GOT3 (cell line): ENCODE measurements at places on chromosomes 2 and 18.

- no peak for DNase-seq
Observed at GRCh38 chr18:55400590-55401541, 187.1 kb downstream of the TCF4 start.

DNA sequence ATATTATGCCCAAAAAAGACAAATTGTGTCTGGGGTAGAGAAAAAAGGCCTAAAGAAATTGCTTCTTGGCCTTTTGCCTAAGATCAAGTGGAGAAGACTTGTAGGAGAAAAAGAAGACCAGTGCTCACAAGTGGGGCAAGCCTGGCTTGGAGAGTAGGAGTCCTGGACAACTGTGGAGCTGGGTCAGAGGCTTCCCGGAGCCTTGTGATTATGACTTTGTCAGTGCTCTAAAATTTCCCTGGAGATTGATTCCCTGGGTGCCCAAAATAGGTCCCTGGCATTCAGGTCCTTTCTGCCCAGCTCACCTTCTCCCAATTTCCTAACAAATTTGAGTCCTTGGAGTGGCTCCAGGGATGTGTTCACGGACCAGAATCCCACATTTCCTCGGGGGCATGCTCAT lies 787 bp upstream of the TRIM54 start:
- DNase-seq: no peak

DNA sequence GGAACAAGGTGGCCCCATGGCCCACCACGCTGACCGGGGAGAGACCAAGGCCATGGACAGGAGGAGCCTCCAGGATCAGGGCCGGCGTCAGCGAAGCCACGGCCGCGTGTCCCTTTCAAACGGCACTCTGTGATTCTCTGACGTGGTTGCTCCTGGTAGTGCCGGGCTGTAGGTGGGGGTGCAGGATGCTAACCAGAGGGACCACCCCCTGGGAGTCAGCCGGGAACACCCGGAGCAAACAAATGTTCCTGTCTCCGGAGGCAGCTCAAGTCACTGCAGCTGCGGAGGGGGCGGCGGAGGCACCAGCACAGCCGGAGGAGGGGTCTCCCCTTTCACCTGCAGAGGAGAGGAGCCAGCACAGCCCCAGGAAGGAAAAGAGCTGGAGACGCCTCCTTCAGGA lies 750.6 kb upstream of the SALL3 start:
- DNase-seq: no peak

DNA sequence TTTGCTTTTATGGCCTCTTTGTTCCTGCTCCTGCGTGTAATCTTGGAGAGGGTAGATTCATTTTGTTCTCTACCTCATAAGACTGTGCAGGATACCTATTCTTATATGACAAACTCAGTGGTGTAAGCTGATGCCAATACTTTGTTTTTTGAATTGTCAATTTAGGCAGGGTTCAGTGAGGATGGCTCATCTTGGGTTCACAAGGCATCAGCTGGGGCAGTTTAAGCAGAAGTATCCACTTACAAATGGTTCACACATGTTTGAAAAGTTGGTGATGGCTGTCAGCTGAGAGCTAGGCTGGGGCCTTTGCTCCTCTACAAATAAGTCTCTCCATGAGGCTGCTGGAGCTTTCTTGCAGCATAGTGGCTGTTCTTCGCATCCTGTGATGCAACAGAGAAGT lies 920.6 kb upstream of the PIK3C3 start:
- DNase-seq: no peak

GRCh38 chr2:44778221-44778654 lies 163.3 kb upstream of the SIX3 start:
- DNase-seq: no peak

GRCh38 chr2:240705204-240705791 lies 13.6 kb downstream of the AQP12A start:
- no peak for DNase-seq

DNA sequence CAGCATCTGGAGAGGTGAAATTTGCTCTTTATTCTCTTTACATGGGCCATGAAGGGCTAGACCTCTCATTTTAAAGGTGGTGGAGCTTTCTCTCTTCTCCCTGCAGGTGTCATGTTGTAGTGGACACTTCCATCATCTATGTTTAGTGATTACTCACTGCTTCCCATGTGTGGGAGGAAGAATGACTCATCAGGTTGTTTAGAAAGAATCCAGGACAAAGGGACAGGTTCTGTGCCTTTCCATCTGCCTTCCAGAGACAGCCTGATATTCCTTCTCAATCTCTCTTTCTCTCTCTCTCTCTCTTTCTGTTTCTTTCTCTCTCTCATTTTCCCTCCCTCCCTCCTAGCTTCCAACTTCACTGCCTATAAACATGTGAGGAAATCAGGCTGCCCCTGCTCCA lies 38.7 kb downstream of the SCG2 start:
- DNase-seq: no peak

DNA sequence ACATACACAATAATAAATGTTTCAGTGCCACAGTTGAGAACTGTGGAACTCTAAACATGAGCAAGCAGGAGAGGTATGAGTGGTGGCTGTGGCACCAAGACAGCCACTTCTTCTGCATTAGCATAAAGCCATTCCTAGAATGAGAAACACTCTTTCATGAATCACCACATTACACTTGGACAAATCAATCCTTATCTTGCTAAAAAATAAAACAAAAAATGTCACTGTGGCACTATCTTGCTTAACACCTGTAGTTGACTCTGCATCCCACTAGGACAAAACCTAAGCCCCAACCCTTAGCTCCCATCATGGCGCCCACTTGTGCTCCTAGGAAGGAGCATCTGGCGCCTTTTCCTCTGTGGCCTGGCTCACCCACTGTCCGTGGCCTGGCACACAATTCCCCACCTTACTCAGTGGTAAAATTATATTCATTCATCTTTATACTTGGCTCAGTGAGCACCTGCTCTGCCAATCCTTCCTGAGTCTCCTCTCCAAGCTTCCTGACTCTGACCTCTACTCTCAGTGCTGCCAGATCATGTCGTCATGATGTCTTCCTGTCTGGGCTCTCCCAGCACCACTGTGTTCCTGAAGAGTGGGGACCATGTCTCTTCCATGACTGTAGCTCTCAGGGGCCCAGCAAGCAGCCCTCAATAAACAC lies 272.9 kb downstream of the LNPK start:
- no peak for DNase-seq

DNA sequence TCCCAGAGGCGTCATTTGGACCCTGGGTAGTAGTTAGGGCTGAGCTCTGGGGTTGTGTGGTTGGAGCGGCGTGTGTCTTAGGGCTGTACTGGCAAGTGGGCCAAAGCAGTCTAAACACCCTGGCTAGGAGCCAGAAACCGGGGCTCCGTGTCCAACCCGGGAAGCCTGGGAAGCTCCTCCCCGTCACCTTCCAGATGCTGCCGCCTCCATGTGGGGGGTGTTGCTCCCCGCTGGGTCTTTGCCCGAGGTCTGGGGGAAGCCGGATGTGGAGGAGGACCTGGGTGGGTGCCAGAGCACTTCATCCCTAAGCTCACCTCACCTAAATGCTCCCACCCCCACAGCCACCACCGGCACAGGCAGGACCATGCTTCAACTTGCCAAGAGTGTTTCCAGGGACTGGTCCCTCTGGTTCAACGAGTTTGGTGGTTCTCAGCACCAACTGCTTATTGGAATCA lies 25.4 kb downstream of the TET3 start:
- DNase-seq: no peak

DNA sequence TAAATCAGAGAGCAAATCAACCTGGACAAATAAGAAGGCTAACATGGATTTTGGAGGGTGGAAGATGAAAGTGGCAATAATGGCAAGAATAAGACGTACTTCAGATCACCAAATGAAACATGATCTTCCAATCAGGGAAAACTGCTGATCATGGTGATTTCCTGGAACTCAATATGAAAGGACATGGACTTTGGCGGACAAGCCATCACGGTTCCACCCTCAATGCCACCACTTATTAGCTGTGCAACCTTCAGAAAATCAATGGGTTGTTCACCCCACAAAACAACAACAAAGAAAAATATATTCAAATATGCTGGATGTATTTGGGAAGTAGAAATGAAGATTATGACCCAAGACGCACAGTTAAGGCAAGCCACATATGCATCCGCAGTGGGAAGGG lies 81.7 kb downstream of the PPP1R1C start:
- no peak for DNase-seq

GRCh38 chr2:127093648-127094210 lies 13.2 kb downstream of the BIN1 start:
- DNase-seq: no peak

DNA sequence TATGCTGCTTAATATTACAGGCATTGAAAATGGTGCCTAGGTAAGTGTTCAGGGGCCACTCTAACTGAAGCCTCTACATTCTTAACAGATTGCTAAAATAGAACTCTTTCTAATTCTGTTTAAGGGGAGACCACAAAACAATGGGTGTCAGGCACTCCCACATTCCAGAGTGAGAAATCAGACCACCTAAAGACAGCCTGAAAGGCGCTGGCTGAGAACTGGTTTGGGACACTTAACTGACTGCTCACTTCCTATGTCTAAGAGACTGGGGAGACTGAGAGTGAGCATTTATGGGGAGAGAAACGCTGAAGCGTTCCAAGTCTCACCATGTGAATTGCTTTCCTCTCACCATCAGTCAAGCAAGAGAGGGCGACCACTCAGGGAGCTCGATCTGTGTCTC lies 108.8 kb upstream of the ITGB6 start:
- no peak for DNase-seq

DNA sequence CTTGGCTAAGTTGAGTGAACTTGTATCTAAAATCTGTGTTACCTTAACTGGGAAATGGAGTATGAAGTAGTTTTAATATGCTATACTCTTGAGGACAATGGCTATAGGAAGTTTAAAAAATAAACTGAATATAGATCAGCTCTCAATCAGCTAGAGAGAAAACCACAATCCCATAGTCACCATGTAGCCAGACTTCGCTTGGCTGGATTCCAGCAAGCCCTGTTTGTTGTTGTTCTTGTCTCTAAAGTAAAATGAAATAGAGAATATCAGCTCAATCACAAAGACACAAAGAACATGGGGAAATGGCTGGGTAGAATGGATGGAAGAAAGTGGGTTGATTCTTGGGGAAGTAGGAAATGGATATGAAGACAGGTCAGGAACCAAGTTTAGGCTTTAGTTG lies 234.9 kb downstream of the PHLPP1 start:
- DNase-seq: no peak

GRCh38 chr2:223735035-223735640 lies 102.2 kb downstream of the AP1S3 start:
- no peak for DNase-seq

GRCh38 chr2:196331851-196332250 lies 160.5 kb upstream of the STK17B start:
- no peak for DNase-seq

DNA sequence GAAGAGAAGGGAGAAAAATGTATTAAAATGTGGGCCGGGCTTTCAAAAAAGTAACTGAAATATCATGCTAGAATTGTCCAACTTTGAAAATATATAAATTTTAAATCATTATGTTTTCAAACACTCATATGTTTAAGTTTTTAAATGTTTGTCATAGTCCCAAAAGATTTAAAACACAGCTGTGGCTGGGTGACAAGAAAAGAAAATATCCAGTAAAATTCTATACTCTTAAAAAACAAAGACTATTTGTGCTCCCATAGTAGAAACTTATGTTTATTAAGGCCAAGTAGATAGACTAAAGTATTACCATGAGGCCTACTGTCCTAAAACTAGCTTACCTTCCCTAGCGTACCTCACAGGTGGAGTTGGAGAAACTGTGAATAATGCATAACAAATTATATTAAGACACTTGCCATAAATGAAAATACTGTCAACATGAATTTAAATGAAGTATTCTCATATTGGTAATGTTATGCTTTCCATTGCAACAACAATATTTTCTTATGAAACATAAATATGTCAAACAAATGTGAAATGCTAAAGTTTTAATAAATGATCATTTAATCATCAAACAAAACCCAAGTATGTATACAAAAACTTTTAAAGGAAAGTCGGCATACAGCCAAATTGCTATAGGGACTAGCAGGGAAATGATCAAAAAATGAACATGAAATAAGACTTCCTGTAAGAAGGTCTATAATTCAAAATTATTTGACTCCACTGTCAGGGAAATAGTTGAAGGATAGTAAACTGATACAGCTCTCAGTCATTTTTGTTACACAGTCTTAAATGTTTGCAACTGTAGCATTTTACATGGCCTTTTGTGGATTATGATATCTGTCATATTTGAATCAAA lies 13.4 kb downstream of the MEIS1 start:
- no peak for DNase-seq

GRCh38 chr2:216829533-216829932 lies 30.3 kb downstream of the TNP1 start:
- no peak for DNase-seq

DNA sequence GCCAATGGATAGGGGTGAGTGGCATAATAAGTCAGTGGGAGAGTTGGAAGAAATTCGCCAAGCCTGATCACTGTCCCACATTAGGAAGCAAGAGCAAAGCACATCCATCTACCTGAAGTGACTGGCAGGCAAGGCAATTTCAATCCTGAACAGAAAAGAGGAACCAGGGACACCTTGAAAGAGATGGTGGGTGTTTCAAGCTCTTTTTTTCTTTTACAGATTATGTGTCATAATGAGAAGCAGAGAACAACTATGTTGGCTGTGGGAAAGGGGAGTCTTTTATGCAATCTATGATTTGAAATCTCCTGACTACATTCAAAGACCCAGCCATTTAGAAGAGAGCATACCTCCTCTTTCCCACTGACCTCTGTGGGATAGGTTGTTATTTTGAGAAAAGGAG lies 63.5 kb downstream of the TGIF1 start:
- no peak for DNase-seq
